Activated T-cell treated with anti-CD3 and anti-CD28 coated beads, Interleukin-2, amount 50 U/mL, for 4 hours (primary cell): ENCODE measurements at places on chromosomes 11 and 22.

- DNase-seq = no peak
Observed at GRCh38 chr11:85831050-85831449, 20.1 kb upstream of the SYTL2 start.

DNA sequence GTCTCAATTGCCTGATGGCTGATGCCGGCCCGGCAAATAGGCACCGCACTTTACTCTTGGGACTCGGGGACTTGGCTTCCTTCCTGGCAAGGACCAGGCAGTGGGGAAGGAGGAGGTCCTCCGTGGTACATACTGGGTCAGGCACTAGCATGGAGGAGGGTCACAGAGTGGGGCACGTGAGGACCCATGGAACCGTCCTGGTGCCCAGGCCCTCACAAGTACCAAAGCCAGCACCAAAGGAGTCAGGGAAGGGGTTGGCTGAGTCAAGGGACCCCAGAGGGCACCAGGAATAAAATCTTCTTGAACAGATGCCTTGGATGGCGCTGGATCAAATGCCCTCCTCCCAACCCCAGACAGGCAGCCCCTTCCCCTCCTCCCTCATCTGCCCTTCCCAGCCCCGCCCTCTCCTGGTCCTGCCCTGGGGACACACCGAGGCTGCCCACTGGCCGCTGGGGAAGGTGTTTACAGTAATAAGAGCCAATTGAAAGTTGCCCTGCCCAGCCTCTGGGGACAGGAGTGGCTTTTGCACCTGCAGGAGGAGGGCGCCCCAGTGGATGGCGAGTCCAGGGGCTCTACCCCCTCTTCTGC is 5.6 kb upstream of the CARNS1 start:
- DNase-seq = no peak

DNA sequence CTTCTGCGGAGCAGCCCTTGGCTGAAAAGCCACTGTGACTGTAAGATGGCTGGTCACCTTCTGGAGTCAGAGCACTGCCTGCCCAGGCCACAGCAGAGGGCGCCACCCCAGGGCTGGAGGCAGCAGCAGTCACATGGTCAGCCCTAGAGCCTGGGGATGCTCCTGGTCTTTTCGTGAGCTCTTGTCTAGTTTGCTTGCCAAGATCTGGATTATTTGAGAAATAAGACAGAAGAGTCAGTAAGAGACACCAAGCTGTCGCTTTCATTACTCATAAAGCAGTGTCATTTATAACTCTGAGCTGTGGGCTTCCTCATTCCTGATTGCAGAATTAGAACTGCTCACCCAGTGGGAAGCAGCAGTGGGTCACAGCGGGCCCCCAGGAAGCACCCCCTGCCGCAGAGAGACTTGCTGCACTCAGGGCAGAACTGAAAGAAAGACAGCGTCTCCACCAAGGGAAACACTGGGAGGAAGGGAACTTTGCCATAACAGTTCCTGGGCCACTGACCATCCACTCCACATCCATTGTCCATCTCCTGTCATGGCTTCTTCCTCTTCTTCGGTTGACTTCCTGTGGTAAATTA is 56.7 kb downstream of the PPP6R2 start:
- no peak for DNase-seq

DNA sequence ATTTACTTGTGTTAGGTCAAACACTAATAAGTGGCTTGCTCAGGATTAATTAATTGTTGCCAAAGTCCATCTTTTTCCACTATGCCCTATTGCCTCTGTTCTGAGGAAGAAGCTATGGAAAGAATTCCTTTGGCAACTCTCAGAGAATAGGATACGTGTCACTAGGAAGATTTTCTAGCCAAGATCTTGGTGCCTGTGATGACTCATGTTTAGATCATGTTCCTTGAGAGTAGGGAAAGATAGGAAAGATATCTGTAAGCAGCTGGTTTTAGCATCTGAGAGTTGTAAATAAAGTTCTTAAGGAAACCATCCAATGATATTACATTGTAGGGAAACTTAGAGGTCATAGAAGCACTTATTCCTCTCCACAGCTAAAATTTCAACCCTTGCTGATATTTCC is 15.7 kb downstream of the SLN start:
- DNase-seq = no peak

DNA sequence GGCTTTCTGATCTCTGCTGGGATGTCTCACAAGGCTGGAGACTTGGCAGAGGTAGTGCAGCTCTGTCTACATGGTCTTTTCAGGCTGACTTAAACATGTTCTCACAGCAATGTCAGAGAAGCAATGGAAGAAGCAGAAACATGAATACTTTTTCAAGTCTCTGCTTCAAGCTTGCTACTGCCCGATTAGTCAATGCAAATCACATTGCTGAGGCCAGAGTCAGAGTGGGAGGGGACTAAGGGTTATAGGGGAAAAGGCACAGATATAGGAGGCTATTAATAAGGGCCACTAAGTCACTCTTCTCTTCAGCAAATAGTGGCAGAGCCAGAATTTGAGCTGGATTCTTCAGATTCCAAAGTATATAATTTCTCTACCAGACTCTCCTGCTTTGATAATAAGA is 390.5 kb downstream of the TMEM135 start:
- no peak for DNase-seq

DNA sequence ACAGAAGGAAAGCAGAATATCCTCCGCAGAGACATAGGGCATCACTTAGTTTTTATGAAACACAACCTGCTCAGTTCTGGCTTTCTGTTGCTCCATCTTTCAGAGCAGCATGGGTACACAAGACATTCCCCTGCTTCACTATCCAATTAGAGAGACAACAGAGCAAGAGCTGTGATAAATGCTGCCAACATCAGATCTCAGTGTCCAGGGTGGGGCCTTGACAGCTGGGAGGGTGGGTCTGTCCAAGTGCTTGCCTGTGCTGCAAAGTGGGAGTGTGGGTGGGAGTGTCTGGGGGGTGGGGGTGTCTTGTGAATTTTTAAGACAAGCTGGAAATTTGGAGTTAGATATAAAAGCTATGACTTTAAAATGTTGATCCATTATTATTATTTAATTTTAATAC is 369.6 kb downstream of the TENM4 start:
- no peak for DNase-seq

GRCh38 chr22:26535603-26535908 is 23.3 kb upstream of the TFIP11 start:
- DNase-seq = no peak

DNA sequence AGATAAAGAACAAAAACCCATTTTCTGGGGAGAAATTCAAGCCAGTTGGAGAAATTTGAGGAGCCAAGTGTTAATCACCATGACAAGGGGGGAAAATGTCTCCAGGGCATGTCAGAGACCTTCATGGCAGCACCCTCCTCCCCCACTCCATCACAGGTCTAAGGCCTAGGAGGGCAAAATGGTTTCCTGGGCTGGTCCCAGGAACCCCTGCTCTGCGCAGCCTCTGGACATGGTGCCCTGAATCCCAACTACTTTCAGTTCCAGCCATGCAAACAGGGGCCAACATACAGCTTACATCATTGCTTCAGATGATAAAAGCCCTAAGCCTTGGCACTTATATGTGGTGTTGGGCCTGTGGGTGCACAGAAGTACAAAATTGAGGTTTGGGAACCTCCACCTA is 167.5 kb downstream of the LUZP2 start:
- DNase-seq = no peak
